ENCODE measurements at places on chromosomes 11 and 22. TPM values are rescaled to one million over a fixed set of nuclear protein-coding genes. Genes with fewer than 3 reads are reported as not detected.

The RCOR2 gene
- 0.90 TPM for total RNA-seq

The RIC3 gene
- 7.9 TPM for total RNA-seq

The OR52W1 gene
- total RNA-seq, result not detected

The SLC5A1 gene
- 34.9 TPM for total RNA-seq

GRCh38 chr11:110530900-110531741 is 101.4 kb downstream of the FDX1 start:
- H3K36me3 ChIP-seq, result no peaks in the 10 kb centered on the region
- no peak overlapping the region for H3K4me3 ChIP-seq
- DNase-seq, result no peak
- H3K4me1 ChIP-seq, result no peaks in the 10 kb centered on the region

DNA sequence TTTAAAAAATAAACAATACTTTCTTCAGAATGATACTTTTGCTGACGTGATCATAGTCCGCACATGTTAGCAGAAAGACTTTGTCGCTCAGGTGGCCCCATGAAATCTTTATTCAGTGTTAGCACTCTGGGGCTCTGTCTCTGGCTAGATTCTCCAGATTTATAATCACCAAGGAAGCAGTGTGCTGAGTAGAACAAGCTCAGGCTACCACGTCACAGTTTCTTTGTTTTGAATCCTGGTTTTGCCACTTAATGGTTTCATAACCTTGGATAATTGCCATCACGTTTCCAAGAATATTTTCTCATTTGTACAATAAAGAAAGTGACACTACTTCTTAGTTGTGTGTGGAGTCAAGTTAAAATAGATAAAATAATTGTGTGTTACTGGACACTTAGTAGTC is 3.9 kb upstream of the MUC15 start:
- no peaks in the 10 kb centered on the region for H3K27me3 ChIP-seq
- H3K4me3 ChIP-seq, result no peak overlapping the region
- no peaks in the 10 kb centered on the region for H3K36me3 ChIP-seq

GRCh38 chr11:35688023-35688422 is 25.4 kb downstream of the TRIM44 start:
- H3K27ac ChIP-seq, result no peak overlapping the region
- no peaks in the 10 kb centered on the region for H3K4me1 ChIP-seq
- H3K27me3 ChIP-seq, result no peaks in the 10 kb centered on the region
- no peak for DNase-seq

The C11orf52 gene
- 8.3 TPM for total RNA-seq

Measured in right atrium auricular region (tissue), 2 donors.